ENCODE measurements at places on chromosomes 3 and 15.

DNA sequence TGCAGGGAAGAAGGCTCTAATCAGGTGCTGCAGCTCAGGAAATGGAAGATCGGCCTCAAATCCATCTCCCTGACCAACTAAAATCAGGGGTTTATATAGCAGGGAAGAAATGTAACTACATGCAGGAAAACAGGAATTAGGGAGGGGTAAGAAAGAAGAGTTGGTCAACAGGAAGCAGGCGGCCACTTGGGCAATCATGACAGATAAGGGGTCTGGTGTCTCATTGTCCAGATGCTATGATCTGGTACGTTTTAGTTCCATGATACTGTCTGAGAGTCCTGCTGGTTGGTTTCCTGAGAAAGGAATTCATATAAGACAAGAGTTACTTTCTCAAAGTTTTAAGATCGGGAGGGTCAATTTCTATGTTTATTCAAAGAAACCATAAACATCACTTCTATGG lies 24.2 kb downstream of the KATNBL1 start:
- no peak for DNase-seq

- no peak for DNase-seq
Measured at GRCh38 chr15:92277776-92278175, 115.9 kb upstream of the ST8SIA2 start.

DNA sequence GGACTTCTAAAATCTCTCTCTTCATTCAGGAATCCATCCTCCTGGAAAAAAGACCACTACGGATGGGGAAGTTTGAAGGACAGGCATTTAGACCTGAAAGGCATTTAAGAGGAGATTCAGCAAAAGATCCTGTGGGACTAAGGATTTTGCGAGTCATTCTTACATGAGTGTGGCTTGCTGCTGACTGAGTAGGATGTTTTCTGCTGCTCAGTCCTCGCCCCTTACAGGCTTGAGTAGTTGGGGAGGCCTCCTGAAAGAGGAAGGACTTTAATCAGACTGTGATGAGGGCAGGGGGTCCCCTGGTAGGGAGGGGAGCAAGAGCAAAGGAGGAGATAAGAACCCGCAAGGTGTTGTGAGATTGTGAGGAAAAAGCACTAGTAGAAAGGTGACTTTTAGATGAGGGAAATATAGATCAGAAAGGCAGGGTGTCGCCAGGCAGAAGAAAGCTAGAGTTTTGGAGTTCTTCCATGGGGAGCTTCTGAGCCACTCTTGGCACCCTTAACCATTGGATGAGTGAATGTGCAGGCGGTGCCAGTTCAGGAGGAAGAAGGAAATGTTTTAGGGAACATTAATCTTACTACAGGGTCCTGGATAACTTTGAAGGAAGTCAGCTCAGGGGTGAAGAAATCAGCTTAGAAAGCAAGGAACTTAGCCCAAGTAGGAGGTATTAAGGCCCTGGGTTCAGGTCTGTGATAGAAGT lies 171.1 kb downstream of the RORA start:
- DNase-seq = no peak

DNA sequence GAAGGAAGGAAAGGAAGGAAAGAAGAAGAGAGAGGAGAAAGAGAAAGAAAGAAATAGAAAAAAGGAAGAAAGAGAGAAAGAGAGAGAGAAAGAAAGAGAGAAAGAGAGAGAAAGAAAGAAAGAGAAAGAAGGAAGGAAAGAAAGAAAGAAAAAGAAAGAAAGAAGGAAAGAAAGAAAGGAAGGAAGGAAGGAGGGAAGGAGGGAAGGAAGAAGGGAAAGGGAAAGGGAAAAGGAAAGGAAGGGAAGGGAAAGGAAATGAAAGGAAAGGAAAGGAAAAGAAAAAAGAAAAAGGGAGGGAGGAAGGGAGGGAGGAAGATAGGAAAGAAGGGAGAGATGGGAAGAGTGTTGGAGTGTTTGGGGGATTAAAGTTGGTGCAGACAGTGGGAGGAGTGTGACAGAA lies 450.1 kb downstream of the GBE1 start:
- DNase-seq = no peak

DNA sequence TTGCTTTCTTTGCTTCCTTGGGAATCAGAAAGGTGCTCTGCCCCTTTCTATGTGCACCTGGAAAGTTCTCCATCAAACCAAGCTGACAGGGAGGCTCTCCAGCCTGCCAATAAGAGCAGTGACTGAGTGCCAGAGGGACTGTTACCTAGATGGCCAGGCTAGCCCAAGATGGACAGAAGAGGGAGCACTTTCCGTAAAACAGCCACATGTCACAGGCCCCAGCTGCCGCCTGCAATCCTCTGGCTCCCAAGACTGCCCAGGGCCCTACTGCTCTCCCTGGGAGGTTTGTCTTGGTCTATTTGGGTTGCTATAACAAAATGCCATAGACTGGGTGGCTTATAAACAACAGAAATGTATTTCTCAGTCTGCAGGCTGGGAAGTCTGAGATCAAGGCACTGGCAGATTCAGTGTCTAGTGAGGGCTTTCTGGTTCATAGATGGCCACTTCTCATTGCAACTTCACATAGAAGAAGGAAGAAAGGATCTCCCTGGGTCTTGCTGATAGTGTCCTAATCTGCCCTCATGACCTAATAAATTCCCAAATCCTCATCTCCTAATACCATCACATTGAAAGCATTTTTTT lies 72.3 kb downstream of the TAMM41 start:
- DNase-seq = no peak

GRCh38 chr3:108341911-108342310 lies 45.6 kb downstream of the HHLA2 start:
- DNase-seq = no peak

- no peak for DNase-seq
Measured at GRCh38 chr3:53163444-53164387, 2.7 kb downstream of the PRKCD start.

GRCh38 chr3:137385922-137386321 lies 378.2 kb upstream of the SOX14 start:
- DNase-seq = no peak

DNA sequence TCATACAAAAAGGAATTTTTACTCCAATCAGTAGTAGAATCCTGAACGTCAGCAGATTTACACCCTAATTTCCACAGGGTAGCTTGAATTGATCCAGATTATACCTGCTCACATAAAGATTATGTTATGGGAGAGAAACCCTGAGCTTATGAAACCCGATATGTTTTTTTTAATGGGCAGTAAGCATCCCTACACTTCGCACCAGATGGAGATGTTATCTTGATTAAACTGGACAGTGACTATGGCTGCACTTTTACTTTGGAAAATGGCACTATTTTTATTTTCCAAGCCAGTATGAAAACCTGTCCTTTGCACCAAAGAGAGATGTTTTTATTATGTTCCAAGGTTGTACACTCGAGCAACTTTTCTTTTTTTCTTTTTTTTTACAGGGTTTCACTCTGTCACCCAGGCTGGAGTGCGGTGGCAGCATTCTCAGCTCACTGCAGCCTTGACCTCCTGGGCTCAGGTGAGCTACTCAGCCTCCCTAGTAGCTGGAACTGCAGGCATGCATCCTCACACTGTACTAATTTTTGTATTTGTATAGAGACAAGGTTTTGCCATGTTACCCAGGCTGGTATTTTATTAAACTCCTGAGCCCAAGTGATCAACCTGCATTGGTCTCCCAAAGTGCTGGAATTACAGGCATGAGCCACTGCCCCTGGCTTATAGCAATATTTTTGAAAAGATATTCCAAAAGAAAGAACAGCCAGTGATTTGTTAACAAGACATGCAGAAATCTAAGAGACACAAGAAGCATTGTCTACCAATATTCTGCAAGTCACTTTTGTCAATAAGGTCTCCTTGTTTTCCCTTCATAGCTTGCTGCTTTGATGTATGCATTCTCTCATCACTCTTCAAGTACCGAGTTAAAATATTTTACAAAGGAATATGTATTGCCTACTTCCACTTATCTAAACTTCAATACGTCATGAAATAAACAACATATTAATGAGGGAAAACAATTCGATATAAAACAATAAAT lies 1412.6 kb downstream of the ZPLD1 start:
- DNase-seq = no peak

DNA sequence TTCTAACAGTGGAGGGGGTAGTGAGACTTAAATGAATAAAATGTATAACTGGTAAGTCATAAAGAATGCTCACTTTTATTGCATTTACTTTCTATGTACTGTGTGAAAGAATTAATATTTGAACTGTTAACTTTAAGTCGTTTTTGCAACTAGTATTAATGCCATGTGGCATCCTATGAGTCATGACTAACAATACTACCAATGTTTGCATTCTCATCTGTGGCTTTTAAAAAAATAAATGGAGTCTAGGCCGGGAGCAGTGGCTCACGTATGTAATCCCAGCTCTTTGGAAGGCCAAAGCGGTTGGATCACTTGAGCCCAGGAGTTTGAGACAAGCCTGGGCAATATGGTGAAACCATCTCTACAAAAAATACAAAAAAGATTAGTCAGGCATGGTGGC lies 5.2 kb downstream of the C3orf49 start:
- DNase-seq = no peak
